ENCODE measurements at places on chromosomes 6 and 20. TPM values are rescaled to one million over a fixed set of nuclear protein-coding genes. Genes with fewer than 3 reads are reported as not detected.

The RAET1E gene
- 24.9 TPM for polyA plus RNA-seq

The CST7 gene
- polyA plus RNA-seq: not detected

The YTHDF1 gene
- 26.4 TPM for polyA plus RNA-seq

The AP5S1 gene
- polyA plus RNA-seq: 9.0 TPM

The SNAI1 gene
- polyA plus RNA-seq: not detected

The RAD21L1 gene
- polyA plus RNA-seq: not detected

The DPPA5 gene
- not detected for polyA plus RNA-seq
